Activated T-helper 2 cell treated with anti-CD3 and anti-CD28 coated beads, Interferon-gamma antibody, Interleukin-2, Interleukin-4, amounts not matched to agents 10 μg/mL and 5 μg/mL and 100 μg/mL, durations not matched to agents 14 hours and 24 hours and 36 hours (primary cell): ENCODE measurements at places on chromosomes 16 and 17.

DNA sequence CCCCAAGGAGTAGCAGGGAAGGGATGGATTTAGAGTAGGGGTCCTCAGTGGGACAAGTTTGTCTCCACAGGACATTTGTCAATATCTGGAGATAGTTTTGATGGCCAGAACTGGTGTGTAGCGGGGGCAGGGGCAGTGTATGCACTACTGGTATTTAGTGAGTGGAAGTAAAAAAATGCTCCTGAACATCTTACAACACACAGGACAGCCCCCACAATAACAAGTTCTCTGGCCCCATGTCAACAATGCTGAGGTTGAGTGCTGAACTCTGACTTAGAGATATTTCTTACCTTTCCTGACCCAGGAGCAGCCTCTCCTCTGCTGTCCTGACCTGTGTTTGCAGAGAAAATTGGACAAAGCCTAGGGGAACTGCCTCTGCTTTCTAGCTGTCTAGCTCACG is 365.8 kb downstream of the HAPSTR1 start:
- no peak overlapping the region for H3K4me3 ChIP-seq
- no peaks in the 10 kb centered on the region for H3K27me3 ChIP-seq
- no peaks in the 10 kb centered on the region for H3K4me1 ChIP-seq
- no peak overlapping the region for H3K27ac ChIP-seq
- no peak for DNase-seq

GRCh38 chr16:3645504-3646347 is 8.8 kb upstream of the DNASE1 start:
- no peak for DNase-seq
- no peaks in the 10 kb centered on the region for H3K4me1 ChIP-seq
- H3K27ac ChIP-seq: no peak overlapping the region
- H3K27me3 ChIP-seq: no peaks in the 10 kb centered on the region
- H3K4me3 ChIP-seq: no peak overlapping the region
- H3K36me3 ChIP-seq: peaks cover 6% of the 10 kb centered on the region

GRCh38 chr17:31391496-31391949 is at the start of gene RAB11FIP4:
Gene RAB11FIP4 (plus strand): TSS chr17:31391675. CDS start chr17:31391853, 178 bp downstream.
- H3K27me3 ChIP-seq: peaks cover 61% of the 10 kb centered on the region
- no peaks in the 10 kb centered on the region for H3K36me3 ChIP-seq
- H3K27ac ChIP-seq: no peak within 1 kb of the TSS
- no peaks in the 10 kb centered on the region for H3K4me1 ChIP-seq

DNA sequence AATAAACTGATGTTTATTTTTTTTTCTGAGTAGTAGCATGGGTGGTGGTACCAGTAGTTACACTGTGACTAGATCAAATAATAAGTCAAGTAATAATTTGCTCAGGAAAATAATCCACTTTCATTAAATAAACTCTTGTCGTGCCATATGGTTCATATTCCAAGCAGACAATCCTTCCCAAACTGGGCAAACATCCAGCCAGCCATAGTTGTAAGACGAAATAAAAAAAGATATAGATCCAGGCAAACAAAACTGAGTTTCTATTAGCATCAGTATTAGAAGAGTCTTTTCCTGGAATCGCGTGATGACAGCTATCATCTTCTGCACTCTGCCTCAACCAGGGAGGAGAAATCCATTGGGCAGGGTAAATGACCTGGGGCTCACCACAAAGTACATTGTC is 508.4 kb upstream of the GOT2 start:
- no peaks in the 10 kb centered on the region for H3K4me1 ChIP-seq
- H3K36me3 ChIP-seq: no peaks in the 10 kb centered on the region

GRCh38 chr16:66746682-66747081 is 4.7 kb downstream of the DYNC1LI2 start:
- peaks cover 36% of the 10 kb centered on the region for H3K4me1 ChIP-seq
- peak overlapping the region; percentile 63 for H3K27ac ChIP-seq
